Activated naive CD4-positive, alpha-beta T cell treated with anti-CD3 and anti-CD28 coated beads, Interleukin-2, amount 50 U/mL, for 72 hours (primary cell): ENCODE measurements at places on chromosomes 5 and 9.

GRCh38 chr9:137389428-137389746, 33.6 kb downstream of the EXD3 start:
- no peak for DNase-seq

GRCh38 chr5:173671121-173671949, 54.9 kb upstream of the BOD1 start:
- no peak for DNase-seq

GRCh38 chr9:80410106-80410505, 838.3 kb downstream of the TLE4 start:
- no peak for DNase-seq

GRCh38 chr5:125408448-125409233, 662.2 kb upstream of the ZNF608 start:
- DNase-seq, result no peak

DNA sequence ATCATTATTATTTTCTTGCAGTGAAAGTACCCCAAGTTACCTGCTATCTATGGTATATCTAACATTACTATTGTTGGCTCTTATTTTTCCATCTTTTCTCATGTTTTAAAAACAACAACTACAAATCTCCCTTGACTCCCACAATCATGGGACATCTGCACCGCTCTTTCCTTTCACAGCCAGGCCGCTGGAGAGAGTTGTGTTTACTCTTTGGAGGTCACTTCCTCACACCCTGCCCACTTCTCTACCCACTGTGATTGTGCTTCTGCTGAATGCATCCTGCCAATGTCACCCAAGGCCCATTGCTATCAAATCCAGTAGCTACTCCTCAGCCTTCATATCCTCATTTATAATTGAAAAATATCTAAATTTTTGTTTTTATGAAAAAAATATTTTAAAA, 29.7 kb downstream of the SLC28A3 start:
- no peak for DNase-seq

- DNase-seq, result no peak
Measured at GRCh38 chr5:135571066-135571609, 7.7 kb downstream of the CXCL14 start.

GRCh38 chr5:132222649-132223038, 5.0 kb downstream of the P4HA2 start:
- no peak for DNase-seq

DNA sequence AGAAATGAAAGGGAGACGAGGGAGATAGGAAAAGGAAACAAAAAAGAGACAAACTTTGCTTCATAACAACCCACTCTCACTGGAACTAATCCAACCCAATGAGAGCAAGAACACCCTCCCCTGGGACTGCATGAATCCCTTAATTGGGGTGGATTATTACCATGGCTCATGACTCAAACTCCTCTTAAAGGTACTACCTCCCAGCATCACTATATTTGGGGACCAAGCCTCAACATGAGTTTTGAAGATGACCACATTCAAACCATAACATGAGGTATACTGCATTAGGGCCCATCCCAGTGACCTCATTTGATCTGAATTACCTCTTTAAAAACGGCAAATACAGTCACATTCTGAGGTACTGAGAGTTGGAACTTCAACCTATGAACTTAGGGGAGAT, 8.0 kb downstream of the MTAP start:
- DNase-seq, result no peak

DNA sequence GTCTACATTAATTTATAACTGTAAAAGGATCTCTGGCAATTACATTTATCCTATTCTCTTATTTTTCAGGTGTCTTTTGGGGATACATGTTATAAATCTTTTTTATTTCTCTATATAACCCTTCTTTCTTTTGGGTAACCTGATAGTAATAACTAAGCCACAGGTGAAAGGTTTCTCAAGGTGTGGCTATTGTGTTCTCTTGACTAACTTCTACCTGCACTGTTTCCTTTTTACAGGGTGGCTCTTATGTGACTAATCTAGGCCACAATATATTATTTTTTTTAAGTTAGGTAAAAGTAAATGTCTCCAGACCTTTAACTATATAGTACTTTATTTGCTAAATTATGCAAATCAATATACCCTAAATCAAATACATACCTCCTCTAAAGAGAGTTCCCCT, 193.2 kb downstream of the EFNA5 start:
- no peak for DNase-seq

- DNase-seq, result no peak
Measured at GRCh38 chr9:100441911-100442361, 15.0 kb downstream of the MSANTD3 start.

DNA sequence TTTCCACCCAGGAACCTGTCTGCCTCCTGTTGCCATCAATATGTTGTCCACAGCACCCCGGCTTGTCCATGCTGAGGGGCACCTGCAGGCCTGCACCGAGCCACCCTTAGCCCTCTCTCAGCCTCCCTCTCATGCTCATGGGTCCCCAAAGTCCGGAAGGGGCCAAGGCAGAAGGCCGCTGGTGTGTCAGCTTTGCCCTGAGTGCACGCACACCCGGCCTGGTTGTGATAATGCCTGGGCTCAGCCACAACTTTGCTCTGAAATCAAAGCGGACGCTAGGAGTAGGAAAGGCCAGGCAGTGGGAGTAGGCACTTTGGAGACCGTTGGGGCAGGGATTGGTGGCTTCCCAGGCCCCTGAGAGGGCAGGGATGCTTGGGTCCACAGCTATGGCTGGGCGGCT, 201.8 kb upstream of the NUDT12 start:
- no peak for DNase-seq

- DNase-seq, result no peak
Measured at GRCh38 chr5:138454121-138454520, 11.2 kb upstream of the EGR1 start.

GRCh38 chr9:20382460-20383071, 239.7 kb downstream of the MLLT3 start:
- no peak for DNase-seq
